ENCODE measurements at places on chromosomes 4 and X.

DNA sequence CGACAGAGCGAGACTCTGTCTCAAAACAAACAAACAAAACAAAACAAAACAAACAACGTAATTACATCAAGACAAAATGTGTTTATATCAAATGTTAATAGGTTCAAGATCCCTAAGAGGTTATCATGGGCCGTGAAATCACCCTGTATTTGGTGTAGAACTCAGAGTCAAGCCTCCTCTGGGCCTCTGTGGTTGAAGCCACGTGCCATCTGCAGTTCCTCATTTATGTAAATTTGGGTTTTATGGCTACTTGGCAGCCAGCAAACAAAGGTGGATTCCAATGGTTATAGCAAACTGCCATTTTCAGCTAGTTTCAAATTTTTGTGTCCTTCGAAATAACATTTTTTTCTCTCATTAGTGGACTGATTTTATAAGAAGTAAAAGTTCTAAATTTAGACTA, 16.4 kb downstream of the NSDHL start:
- no peak for DNase-seq

DNA sequence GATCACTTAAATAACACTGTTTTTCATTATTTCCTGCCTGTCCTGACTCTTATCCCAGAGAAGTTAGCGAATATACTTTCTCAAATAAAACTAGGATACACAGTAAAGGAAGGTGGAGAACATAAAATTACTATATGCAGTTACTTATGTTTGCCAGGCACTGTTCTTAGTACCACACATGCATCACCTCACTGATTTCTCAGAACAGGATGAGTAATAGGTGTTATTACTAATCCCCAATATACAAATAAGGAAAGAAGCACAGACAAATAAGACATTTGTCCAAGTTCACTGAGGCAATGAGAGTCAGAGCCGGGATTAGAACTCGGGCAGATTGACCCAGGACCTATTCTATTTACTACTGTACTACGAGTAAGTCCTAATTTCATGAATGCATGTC, 91.7 kb downstream of the CORIN start:
- DNase-seq = no peak

DNA sequence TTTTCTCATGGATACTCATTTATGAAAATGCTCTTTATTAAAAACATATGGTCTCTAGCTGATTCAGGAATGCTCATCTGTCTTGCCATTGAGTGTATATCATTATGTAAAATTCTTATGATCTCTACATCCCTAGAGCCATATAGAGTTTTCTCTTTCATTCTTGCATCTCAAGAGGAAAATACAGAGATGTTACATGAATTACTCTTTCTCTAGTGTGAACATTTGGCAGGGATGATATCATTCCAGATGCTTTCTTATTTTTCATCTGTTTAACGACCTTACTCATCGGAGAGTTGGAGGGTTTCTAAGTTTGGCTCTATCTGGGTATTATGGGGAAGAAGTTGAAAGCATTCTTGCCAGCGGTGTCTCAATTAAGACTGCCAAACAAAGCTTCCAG, 202.9 kb upstream of the SLC7A11 start:
- no peak for DNase-seq

- no peak for DNase-seq
These were observed 7.2 kb upstream of the C1QTNF7 start for GRCh38 chr4:15420642-15421041.

GRCh38 chr4:142383800-142384470, 462.2 kb downstream of the INPP4B start:
- no peak for DNase-seq

DNA sequence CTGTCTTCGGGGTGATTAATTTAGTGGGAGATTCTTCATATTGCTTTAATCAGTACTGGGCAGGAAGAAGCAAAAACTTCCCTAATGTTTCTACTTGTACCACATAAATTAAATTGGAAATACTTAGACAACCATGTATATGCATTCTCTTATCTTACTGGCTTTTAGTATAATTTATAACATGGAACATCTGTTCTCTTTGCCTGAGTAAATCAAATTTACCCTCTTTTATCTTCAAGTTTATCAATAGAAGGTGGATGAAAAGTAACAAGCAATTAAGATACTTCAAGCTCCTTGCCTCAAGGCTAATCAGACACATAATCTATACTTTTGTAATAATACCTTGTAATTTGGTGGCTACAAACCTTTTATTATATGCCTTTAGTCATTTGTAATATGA, 274.4 kb upstream of the ARX start:
- DNase-seq = no peak

GRCh38 chr4:92520563-92520962, 216.8 kb downstream of the GRID2 start:
- DNase-seq = no peak

DNA sequence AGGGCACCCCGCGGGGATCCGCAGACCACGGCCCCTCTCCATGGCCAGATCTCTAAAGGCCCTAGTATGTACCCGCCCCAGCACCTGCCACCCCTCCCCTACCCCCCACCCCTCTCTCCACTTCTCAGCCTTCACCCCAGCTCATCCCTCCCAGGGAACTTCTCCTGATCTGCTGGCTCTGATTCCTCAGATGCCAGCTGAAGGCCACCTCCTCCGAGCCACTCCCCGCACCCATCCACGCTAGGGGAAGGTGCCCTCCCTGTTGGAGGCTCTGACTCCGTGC, 11.9 kb downstream of the PSAPL1 start:
- DNase-seq = no peak

All from activated CD4-positive, alpha-beta T cell treated with anti-CD3 and anti-CD28 coated beads, Interleukin-2, Interleukin-6, amounts not matched to agents 100 ng/mL and 50 ng/mL, durations not matched to agents 16 hours and 8 hours (primary cell).